ENCODE measurements at places on chromosomes 11 and 22.

DNA sequence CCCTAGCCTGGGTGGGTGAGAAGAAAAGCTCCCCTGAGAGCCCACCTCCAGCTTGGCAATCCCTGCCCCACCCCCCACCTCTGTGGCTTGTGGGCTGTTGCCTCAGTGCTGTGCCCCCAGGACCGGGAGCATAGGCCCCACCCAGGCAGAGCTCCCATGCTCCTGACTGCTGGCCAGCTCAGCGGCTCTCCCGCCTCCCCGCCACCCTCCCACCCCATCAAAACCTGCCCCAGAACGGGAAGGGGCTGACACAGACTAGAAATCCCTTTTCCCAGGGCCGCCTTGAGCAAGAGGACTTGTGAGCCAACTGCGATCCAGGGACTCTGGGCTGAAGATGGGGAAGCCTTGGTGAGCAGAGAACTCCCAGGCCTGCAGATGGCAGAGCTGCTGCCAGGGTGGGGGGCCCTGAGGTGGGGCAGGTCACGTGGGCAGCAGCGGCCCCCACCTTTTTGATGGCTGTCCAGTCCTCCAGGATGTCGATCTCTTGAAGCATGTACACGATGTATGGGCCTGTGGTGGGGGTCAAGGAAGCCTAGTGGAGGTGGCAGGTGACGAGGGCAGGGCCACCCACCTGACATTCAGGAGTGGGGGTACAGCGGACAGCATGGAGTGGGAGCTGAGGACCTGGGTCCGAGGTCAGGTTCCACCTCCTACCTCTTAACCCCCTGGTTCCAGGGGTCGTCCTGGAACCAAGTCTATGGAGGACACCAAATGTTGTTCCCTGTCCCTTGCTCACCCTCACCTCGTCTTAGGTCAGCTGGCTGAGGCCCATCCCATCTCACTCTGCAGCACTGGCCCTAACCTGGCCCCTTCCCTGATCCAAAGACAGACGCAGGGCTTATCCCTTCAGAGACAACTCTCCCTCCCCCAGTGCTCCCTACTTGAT lies 2.3 kb upstream of the RIN1 start:
- peak; percentile 55 for DNase-seq

DNA sequence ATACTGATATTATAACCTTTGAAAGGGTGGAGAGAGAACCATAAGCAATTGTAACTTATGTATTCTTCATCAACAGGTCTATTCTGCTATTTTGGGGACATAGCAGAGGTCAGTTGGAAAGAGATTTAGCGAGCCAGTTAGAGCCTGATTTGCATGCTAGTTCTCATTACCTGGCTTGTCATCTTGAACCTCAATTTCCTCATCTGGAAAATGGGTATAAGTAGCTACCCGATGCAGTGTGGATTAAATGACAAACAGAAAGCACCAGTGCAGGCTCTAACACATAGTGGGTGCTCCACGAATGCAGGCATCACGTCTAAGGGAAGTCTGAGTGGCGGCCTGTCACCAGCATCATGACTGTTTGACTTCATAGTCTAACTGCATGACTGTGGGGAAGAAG lies 67.7 kb downstream of the LDLRAD3 start:
- DNase-seq = no peak

DNA sequence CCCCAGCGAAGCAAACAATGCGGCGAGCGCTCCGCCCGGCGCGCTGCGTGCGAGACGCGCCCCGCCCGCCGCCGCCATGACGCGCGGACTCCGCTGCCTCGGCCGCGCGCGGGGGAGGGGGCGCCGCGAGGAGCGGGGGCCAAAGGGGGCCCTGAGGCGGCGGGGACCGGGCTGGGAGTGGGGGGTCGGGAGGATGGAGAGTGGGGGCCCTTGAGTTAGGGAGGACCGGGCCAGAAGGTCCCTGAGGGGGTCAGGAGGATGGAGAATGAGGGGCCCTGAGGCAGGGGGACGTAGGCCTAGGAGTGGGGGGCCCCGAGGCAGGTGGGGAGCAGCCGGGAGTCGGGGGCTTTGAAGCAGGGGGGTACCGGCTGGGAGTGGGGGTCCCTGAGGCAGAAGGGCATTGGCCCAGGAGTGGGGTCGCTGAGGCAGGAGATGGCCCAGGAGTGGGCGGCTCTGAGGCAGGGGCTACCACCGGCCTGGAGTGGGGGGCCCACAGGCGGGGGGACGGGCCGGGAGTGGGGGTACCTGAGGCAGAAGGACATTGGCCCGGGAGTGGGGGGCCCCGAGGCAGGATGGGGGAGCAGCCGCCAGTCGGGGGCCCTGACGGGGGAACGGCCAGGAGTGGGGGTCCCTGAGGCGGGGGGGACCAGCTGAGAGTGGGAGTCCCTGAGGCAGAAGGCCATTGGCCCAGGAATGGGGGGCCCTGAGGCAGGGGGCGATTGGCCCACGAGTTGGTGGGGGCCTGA lies at the start of gene BRD1:
Gene BRD1 (minus strand): TSS at position 21 of the 746 bp plus-strand sequence. CDS start 3,556 bp downstream, outside the sequence.
- DNase-seq = peak; percentile 90

- DNase-seq = no peak
Measured at GRCh38 chr11:121091492-121092152, 9.4 kb upstream of the TECTA start.

DNA sequence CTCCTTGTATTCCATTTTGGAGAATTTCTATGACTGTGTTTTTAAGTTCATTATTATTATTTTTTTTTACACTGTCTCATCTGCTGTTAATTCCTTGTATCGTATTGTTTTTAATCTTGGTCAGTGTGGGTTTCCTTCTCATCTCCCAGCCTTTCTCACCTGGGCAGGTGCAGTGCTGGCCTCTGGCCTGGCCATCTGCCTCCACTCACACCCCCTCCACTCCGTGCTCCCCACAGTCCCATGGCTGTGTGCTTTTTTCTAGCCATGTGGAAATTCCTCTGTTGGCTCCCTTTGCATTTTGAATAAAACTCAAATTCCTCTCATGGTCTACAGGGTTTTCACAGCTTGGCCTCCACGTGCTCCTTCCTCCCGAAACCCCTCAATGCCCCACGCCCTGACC lies 50.3 kb upstream of the LINC01488 start:
- DNase-seq = no peak

GRCh38 chr22:24807284-24807950 lies 1.4 kb downstream of the SGSM1 start:
- DNase-seq = no peak

DNA sequence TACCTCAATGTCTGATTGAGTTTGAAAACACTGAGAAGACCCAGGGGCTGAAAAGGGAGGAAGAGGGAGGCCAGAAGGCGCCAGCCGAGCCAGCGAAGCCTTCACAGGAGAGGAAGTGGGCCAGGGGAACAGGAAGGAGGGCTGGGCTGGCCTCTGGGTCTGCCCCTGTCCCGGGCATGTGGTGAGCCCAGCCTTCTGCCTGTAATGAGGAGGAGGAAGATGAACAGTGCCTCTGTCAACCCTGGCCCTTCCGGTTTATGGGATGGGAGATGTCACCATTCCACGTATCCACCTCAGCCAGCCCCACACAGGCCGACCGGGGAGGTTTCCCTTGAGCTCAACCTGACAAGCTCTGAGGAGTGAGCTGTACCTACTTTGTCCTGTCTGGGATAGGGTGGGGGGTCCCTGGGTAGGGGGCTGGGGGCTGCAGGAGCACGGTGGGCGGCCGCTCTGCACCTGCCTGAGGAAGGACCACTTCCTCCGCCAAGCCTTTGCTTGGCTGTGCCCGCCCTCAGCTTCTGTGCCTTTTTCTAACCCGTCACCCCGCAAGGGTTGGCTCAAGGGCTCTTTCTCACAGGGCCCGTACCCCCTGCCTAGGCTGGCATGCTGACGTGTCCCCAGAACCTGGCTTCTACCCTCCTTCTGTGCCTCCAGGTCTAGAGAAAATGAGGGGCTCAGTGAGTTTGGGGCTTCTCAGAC lies 2.0 kb downstream of the PARVG start:
- no peak for DNase-seq

GRCh38 chr11:77101043-77101537 lies 1.6 kb upstream of the OMP start:
- peak; percentile 91 for DNase-seq

- no peak for DNase-seq
Measured at GRCh38 chr22:45686836-45687235, 15.2 kb downstream of the ATXN10 start.

GRCh38 chr11:125398994-125399640 lies 96.9 kb downstream of the FEZ1 start:
- no peak for DNase-seq

DNA sequence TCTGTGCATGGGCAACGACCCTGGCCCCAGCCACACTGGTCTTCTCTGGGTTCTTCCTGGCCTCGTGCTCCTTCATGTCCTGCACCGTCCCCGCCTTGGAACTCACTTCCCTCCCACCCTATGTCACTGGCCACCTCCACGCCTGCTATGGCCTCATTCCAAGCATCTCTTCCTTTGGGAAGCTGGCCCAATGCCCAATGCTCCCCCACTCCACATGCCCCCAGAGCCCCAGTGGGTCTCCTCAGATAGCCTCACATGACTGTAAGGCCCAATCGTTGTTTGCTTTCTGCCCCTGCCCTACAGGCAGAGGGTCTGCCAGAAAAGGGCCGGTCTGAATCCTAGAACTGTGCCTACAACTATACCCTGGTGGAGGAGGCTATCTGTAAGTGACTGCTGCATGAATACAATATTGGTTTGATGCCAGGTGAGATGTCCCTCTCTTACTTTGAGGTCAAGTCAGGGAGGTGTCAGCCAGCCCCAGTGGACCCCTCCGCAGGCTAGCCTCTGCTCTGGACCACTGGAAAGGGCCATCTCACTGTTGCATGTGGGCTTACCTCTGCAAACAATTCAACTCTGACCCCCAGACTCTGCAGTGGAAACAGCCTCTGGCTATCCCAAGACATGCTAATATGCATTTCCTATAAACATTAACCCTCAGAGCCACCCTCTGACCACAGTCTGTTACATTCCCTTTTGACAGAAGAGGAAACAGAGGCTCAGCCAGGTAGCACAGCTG lies 2.1 kb upstream of the GNAZ start:
- peak; percentile 11 for DNase-seq

GRCh38 chr22:20000246-20001081 lies 16.2 kb downstream of the ARVCF start:
- peak; percentile 85 for DNase-seq

DNA sequence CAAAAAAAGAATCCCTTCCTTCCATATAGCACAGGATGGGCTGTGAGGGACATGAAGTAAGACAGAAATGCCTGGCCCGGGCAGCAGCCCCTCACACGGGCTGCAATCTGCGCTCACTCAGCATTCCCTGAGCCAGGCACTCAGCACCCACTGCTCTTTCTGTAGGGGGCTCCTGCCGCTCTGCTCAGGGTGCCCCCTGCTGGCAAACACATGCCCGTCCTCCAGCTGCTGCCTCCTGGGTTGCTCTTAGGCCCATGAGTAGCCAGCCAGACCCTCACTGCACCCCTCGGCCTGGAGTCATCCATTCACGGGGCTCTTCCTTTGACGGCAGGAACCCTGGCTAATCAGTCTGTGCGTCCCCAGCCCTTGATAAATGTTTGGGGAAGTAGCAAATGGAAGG lies 6.9 kb downstream of the MCAT start:
- peak; percentile 88 for DNase-seq

DNA sequence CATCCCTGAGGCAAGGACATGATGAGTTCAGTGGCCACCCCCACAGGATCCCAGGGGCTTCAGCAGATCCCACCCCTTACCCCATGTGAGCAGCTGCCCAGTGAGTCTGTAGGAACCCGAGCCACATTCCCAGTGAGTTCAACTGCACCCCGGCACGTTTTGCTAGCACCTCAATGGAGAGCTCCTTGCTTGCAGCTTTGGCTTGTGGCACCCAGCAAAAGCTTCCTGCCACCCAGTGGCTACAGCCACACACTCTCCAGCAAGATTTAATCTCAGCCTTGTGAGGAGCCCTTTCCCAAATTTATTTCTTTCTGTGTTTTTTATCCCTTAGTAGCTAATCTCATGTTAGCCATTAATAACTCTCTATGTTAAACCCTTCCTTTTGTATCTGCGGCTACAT lies 4.0 kb downstream of the SAA1 start:
- DNase-seq = peak; percentile 32

DNA sequence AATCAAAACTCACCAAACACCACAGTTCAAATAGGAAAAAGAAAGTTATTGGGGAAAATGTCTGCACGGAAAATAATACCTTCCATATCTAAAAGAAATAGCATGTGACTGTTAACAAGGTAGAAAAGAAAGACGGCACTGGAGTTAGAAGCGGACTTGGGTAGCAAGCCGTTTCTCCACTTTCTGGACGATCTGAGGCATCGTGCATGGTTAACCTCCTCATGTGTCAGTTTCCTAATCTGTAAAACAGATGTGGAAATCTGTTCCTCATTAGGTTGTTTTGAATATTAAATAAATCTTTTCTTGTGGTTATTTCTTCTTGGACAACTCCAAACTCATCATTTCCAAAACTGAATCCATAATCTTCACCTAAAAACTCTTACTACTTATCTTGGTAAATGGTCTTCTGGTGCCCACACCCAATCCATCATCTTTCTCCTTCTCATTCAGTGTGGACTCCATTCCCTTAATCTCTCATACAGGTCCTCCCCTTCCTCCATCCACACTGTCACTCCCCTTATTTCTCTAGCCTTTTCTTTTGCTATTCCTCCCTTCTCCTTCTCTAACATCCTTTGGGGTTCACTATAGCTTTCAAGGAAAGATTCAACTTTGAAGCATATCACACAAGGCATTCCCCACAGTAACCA lies 53.5 kb downstream of the VSIG10L2 start:
- no peak for DNase-seq

DNA sequence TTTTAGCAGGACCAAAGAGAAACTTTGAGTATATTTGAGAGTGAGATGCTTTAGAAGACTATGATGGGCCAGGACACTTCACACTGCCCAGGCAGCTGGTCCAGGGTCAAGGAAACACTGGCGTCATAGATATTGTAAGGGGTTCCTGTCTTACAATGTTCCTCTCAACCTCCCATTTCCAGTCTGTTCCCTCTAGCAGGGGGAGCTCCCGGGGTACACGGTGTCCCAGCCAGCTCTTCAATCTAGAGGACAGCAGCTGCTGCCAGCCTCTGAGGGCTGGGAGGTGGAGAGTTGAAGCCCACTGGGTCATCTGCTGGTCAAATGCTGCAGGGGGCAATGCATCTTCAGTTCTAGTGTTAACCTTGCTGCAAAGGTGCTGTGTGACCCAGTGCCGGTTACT lies 40.7 kb upstream of the TIMP3 start:
- DNase-seq = no peak

Data from H7 (cell line).